ENCODE measurements at places on chromosomes 16 and 17. TPM values are rescaled to one million over a fixed set of nuclear protein-coding genes. Genes with fewer than 3 reads are reported as not detected.

- peak; percentile 52 for DNase-seq
Measured at GRCh38 chr17:17675925-17676534, 5.2 kb upstream of the RAI1 start.

- no peak for DNase-seq
Measured at GRCh38 chr17:32914181-32914580, 13.8 kb upstream of the TMEM98 start.

GRCh38 chr16:72978212-72978611, 69.7 kb downstream of the ZFHX3 start:
- DNase-seq: no peak

DNA sequence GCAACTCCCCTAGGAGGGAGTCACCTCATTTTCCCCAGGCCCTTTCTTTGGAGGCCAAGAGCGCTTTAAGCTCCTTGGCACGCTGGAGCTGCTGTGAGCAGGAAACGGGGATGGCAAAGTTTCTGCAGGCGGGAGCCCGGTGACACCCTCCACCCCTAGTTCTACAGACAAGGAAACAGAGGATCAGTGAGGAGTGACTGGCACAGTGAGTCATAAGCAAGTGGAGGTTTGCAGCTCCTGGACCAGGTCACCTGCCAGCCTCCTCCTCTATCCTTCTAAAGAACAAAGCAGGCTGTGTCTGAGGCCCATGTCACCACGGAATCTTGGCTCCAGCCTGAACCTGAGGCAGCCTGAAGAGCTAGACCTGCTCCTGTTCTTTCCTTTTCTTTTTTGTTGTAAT, 141.9 kb downstream of the TMEM132E start:
- DNase-seq: no peak

DNA sequence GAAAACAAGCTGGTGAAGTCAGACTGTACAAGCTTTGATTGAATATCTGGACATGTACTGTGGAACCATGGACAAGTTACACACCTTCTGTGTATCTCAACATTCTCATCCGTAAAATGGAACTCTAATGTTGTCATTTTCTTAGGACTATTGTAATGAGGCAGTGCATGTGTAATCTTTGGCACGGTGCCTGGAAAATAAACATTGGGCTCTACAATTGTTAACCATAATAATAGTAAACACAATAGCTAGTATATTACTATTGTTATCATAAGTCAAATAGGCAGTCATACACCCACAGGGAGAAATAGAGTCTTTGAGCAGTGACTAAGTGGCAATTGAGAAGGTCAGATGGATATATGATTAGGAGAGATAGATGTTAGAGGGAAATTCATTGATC, 39.8 kb upstream of the ANKFN1 start:
- DNase-seq: no peak

Gene MMP2
- not detected for total RNA-seq

Gene UTS2R
- total RNA-seq: not detected
